ENCODE measurements at places on chromosomes 13 and 19.

DNA sequence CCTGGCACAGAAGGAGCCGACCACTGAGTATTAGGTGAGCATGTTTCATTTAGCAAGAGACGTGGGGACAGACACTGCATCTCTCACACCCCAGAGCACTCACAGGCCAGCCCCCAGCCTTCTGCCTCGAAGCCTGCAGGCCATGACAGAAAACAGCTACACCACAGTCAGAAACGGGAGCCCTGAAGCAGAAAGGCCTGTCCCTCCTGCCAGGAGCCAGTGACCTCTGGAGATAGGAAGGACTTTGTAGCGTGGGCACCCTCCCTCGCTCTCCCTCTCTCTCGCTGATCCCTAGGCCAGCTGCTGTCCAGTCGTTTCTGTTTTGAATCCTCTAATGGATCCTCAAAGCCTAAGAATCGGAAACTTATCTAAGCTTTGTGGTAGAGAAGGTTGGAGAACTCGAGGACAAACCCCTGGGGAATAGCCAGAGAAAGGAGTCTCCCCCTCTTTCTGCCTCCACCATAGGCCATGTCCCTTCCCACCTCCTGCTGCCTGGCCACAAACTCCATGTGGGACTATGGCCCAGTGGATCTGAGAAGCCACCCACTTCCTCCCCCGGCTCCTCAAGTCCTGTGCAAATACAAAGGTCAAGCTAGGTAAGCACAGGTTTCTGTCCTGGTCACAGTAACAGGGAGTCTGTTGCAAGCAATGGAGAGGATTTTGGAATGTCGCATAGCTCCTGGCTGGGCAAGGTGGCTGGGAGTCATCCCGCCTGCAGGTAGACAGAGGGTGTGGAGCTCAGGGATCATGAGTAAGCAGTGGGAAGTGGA is 95.1 kb downstream of the NUFIP1 start:
- DNase-seq, result no peak

DNA sequence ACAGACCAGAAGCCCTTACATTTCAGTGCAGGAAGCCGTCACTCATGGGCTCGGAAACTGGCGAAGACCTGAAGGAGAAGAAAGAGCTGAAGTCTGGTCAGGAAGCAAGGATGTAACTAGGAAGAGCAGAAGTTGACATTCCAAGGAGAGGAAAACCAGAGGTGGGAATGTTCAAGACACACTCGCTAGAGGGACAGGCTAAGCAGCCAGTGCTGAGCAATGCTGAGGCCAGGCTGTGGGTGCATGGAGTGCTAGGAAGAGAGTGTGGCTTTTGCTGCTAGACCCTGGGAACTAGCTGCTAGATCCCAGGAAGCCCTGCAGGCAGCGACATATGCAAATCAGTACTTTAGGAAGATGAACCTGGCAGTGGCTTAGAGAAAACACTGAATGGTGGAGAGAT is 12.1 kb upstream of the URAD start:
- no peak for DNase-seq

- no peak for DNase-seq
Observed at GRCh38 chr19:7550987-7551761, 15.7 kb downstream of the PNPLA6 start.

DNA sequence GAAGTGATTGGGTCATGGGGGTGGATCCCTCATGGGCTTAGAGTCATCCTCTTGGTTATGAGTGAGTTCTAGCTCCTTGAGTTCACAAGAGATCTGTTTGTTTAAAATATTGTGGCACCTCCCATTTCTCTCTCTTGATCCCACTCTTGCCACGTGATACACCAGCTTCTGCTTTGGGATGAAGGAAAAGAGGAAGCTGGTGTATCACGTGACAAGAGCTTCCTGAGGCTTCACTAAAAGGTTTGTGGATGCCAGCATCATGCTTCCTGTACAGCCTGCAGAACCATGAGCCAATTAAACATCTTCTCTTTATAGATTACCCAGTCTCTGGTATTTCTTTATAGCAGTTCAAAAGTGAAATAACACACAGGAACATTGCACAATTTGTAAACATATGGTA is 352.5 kb upstream of the ATXN8OS start:
- DNase-seq, result no peak

GRCh38 chr13:95535243-95535642 is 17.3 kb upstream of the CLDN10 start:
- no peak for DNase-seq

- DNase-seq, result no peak
Observed at GRCh38 chr13:48708764-48709163, 55.0 kb downstream of the CYSLTR2 start.

DNA sequence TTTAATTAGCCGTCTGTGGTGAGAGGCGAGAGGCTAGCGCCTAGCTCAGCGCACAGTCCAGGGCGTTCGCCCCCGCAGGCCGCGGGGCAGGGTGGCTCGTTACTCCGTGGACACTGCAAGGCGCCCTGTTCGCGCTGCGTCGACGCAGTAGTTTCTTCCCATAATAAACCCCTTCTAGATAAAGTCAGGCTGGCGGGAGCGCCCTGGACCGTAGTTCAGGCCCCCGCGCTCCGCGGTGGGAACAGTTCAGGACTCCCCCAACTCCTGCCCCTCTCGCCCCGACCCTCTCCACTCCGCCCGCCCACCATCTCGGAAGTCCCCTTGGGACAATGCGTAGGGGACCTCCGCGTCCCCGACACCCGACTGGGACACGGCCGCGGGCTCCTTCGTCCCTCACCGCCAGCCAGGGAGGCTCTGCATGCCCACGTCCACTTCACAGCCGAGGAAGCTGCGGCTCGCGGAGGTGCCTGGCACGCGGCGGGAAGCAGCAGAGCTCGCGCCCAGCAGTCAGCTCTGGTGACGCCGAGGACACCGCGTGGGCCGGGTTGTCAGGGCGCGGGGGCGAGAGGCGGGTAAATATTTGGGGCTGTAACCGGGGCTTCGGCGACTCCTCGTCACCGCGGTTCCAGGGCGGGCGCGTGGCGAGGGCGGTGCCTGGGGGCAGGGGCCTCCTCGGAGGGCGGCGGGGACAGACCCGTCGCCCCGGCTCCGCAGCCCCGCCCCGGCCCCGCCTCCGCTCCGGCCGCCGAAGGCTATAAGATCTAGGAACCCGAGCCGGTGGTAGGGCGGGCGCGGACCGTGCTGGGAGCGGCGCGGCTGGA is at the start of gene RGCC:
Gene RGCC (plus strand): TSS at position 783 of the 821 bp plus-strand sequence. CDS start 158 bp downstream, outside the sequence.
- no peak for DNase-seq

- no peak for DNase-seq
Observed at GRCh38 chr19:39174558-39175544, 21.9 kb upstream of the NCCRP1 start.

DNA sequence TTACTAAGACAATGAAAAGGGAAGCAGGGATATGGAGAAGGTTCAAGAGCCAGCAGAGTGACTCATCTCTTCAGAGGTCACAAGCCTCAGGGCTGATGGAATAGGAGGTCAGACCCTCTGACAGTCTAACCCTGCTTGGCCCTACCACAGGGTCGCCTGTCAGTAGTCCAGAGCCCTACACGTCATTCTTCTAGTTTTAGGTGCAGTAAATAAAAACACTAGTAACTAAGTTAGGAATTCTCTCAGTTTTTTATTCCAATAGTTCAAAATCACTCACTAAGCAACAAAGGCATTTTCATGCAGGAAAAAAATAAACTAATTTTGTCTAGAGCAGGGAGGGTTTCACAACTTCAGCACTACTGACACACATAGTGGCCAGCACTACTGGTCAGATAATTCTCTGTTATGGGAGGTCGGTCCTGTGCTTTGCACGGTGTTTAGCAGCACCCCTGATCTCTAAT is 27.2 kb downstream of the FOXO1 start:
- DNase-seq, result no peak

- DNase-seq, result peak; percentile 84
Observed at GRCh38 chr13:33016414-33017322, at the start of gene KL. Gene KL (plus strand): TSS chr13:33016423. CDS start chr13:33016441, 18 bp downstream.

- peak; percentile 50 for DNase-seq
Observed at GRCh38 chr19:33469171-33470039, 52.2 kb downstream of the PEPD start.

DNA sequence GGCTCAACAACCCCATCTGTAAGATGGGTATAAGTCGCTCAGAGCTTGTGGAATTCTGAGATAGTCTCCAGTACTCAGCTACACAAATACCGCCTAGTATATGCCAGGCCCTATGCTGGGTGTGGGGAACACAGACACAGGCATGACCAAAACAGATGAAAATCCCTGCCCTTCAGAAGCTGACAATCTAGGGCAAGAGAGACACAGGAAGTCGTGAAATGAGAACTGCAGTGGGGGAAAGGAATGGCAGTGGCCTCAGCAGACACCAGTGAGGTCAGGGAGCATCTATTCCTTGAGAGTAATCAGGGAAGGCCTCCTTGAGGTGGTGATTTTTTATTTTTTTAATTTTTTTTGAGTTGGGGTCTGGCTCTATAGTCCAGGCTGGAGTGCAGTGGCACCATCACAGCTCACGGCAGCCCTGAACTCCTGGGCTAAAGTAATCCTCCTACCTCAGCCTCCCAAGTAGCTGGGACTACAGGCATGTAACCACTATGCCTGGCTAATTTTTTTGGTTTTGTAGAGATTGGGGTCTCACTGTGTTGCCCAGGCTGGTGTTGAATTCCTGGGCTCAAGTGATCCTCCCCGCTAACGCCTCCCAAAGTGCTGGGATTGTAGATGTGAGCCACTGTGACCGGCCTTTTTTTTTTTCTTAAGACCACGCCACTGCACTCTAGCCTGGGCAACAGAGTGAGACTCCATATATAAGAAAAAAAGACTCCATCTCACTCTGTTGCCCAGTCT is 3.2 kb downstream of the TMIGD2 start:
- no peak for DNase-seq

- no peak for DNase-seq
Observed at GRCh38 chr13:59641817-59642216, 521.9 kb downstream of the DIAPH3 start.

DNA sequence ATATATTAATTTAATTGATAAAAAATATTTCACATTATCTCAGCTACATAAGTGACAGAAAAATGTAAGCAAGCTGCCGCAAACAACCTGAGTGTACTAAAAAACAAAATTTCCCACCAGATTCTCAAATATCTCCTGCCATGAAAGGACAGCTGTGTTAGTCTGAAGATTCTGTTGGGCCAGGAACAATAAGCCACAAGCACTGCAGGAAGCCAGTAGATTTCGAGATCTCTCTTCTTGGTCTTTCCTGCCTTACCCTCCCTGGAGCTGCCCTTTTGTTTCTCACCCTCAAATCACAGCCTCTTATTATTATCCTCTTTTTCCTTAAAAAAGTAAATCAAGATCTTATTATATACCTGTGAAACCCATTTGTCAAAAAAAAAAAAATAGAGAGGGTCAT is 165.6 kb downstream of the EFNB2 start:
- DNase-seq, result no peak

DNA sequence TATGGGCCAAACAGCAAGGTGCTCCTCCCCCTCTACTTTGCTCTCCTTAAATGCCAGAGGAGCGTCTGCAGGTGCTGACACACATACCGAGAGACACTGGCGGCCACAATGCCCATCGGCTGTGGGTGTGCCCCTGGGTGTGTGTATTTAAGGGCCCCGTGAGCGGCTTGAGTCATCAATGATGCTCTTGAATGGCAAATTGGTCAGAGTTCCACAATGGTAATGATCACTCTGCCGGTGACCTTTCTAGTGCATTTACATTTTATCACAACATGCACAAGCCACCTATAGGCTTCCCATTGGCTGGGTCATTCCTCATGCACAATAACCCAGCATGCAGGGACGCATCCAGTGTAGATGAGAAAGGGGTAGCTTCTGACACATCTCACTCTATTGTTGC is 124.8 kb downstream of the ZNF536 start:
- no peak for DNase-seq

DNA sequence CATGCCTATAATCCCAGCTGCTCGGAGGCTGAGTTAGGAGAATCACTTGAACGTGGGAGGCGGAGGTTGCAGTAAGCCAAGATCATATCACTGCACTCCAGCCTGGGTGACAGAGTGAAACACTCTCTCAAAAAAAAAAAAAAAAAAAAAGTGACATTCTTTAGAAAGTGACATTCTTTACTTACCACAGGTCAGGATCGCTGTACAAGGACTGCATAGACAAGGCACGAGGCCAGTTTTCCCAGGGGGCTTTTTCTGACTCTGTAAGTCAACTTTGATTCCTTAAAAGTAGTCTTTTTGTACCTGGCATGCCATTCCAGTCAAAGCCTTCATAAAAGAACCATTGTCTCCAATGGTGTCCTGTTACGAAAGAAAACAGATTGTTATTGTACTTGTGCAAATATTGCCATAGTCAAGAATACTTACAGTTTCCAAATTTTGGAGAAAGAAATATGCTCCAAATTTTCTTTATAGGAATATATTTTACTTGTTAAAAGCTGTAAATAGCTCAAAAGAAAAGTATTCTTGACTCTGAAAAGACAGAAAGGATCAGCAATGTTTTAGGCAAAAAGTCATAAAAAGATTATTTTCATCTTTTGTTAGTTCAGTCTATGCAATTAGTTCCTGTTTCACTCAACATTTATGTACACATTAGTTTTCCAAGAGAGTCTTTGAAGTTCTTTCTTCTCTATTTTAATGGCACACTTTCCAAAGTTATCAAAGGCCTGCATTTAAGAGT is 39.3 kb downstream of the CEACAM1 start:
- DNase-seq, result no peak

DNA sequence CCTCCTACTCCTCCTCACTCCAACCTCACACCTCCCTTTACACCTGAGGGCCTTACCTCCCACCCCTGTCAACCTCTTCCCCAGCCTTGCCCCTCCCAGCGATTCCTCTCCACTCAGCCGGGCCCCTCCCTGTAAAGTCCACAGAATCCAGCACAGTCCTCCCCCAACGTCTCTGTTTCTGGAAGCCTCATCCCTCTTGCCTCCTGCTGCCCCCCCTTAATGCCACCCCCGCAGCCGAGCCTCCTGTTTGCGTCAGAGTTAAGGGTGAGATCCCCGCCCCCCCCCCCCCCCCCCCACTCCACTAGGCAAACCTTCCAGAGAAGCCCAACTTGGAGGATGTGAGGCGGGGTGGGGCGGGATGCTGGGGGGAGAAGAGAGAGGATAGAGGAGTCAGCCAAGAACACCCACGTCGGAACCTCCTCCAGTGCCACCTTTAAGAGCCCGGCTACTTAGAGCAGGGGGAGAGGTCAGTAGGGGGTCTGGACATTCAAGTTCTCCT is 2.1 kb downstream of the UNC13A start:
- no peak for DNase-seq

DNA sequence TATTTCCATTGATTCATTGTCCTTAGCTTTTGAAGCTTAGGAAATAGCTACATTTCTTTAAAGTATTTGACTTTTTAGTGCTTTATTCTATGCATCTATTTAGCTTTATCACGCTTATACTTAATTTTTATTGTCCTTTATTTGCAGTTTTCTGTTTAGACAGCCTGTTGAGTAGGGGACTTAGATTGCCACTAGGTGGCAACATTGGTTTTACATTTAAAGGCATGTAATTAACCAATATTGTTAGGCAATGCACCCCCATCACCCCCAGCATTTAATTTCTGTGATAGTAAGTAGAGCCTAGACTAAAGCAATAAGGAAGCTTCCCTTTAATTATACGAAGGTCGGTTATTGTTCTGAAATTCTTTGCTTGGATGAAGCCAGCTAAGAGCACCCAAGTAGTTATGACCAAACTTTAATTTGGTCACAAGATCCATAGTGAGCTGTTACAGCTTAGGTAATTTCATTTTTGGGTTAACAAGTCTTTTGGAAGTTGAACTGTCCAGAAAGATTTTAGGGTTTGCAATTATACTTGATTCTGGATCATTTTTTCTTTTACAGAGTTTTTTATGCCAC is 36.5 kb downstream of the B3GLCT start:
- no peak for DNase-seq

Data from chondrocyte (in vitro differentiated cells).